ENCODE measurements at places on chromosomes 12 and 14. TPM values are rescaled to one million over a fixed set of nuclear protein-coding genes. Genes with fewer than 3 reads are reported as not detected.

TMEM117 gene
- total RNA-seq, result 18.5 TPM

NFATC4 gene
- 16.8 TPM for total RNA-seq

FAR2 gene
- total RNA-seq, result 41.4 TPM

ULK1 gene
- 16.2 TPM for total RNA-seq

PHETA1 gene
- 4.4 TPM for total RNA-seq

SERPINA4 gene
- total RNA-seq, result not detected

SSTR1 gene
- 3.4 TPM for total RNA-seq

ZNF641 gene
- total RNA-seq, result 34.1 TPM

ANO4 gene
- total RNA-seq, result 44.3 TPM
